MCF 10A (cell line): ENCODE measurements at places on chromosomes 2 and 18.

DNA sequence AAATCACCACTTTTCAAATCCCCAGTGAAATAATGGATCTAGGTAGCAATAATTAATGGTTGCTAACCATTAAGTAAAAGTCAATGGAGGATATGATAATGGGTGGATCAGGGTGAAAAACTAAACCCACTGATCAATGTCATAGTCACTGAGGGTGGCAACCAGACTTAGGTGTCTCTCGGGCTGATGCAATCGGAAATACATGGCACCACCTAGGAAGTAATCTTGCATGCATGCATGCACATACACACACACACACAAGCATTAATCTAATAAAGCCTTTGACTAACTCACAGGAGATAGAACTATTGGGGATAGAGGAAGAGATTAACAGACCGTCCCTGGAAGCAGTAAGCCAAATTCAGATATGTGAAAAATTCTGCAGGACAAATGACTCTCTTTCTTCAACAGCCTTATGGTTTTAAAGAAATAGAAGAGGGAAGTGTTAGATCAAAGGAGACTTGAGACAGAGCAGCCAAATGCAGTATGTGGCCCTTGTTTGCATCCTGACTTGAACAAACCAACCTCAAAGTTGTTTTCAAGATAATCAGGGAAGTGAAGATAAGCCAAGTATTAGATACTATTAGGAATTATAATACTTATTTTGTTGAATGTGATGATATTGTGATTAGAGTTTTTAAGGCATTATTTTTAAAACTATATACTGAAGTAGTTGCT, 186.0 kb upstream of the RMP24 start:
- DNase-seq: no peak

DNA sequence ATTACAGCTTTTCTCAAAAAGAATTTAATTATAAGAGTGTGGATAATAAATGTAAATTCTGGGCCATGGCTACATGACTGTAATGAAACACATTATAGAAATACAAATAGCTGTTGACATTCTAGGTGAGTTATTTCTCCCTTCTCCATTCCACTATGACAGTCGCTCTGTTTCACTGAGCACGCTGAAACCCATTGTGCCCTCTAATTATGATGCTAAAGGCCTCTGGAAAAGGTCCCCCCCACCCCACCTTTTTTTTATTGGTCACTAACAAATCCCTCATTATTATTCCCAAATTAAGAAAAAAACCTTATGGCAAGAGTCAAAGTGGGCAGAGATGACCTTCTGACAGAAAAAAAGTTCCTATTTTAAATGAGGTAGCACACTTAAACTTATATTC, 285.0 kb upstream of the SIX3 start:
- DNase-seq: no peak

DNA sequence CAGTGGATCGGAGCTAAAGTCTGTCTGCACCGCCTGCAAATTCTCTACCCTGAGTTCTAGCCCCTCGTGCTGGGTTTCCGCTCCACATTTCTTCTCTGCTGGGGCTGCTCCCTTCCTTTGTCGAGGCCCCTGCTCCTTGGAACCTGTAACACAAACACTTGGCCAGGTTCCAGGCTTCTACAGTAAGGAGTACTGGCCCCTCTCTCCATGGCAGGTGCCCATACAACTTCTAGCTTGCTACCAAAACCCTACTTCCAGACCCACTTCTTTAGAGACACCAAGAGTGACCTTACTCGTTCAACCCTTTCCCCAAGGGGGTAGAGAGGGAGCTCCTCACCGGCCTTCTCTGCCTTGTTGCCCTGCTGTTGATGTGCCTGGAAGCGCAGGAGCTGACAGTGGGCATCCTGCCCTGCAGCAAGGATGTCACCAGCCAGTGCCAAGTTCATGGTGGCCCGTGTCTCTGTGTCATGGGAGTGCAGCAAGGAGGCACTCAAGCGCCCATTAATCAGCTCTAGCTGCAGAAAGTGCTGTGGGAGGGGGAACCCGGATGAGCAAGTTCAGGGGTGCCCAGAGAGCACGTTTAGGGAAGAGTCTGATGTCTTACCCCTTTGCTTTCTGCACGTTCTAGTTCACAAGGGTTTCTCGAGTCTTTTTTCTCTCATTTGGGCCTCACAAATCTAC, 1.1 kb downstream of the PREB start:
- DNase-seq: no peak

DNA sequence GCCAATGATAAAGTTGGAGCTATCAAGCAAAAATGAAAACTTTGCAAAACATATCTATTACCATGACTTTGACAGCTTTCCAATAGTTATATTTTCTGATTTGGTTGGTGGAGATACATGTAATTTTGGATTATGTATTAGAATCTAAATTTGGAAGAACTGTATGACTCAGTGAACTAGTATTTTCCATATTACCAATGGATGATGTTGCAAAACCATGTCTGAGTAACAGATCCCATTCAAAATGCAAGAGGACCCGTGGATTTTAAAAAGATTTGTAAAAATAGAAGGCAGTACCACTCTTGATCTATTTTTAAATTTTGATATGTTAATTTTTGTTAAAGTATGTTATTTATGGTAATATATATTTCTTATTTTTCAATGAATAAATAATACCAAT, 83.0 kb downstream of the TAF4B start:
- peak; percentile 53 for DNase-seq

DNA sequence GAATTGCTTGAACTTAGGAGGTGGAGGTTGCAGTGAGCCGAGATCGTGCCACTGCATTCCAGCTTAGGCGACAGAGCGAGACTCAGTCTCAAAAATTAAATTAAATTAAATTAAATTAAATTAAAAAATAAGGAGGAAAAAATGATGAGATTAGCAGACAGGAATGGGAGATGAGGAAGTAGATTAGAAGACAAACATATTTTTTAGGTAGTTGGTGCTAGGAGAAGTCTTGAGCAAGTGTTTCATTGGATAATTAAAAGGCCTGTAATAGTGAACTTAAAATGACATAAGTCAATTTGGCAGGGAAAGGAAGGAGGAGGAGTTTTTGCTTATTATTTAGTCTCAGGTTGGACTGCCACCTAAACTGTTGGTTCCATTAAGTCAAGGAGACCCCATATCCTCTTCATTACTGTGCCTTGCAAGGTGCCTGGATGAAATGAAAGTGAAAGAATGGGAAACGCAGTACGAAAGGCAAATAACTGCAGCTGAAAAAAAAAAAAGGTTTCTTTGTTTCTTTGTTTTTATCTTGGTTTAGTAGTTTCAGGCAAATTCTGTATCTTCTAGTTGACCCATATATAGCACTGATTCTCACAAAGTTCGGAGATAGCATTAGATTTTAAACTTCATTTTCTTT, 162.0 kb downstream of the SLC8A1 start:
- no peak for DNase-seq

GRCh38 chr2:78407960-78408794, 617.3 kb upstream of the REG3G start:
- DNase-seq: no peak

DNA sequence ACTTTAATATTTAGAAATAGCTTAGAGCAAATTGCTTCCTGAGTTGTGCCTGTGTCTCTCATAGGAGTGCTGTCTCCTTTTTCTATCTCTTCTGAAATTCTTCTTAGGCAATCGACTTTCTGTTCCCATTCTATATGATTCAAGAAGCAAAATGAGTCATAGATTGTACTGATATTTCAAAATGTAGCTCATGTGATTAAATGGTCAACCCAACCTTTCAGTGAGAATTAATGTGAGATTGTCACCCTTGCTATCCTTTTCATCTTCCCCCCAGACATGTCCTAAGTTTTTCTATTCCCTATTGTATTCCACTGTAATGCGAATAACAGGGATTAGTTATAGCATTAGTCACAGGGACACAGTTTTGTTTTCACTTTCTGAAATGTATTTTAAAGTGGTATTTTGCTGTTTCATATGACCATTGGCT, 413.6 kb downstream of the THSD7B start:
- peak; percentile 88 for DNase-seq

- DNase-seq: no peak
Measured at GRCh38 chr18:23350188-23350587, 102.9 kb upstream of the RIOK3 start.

DNA sequence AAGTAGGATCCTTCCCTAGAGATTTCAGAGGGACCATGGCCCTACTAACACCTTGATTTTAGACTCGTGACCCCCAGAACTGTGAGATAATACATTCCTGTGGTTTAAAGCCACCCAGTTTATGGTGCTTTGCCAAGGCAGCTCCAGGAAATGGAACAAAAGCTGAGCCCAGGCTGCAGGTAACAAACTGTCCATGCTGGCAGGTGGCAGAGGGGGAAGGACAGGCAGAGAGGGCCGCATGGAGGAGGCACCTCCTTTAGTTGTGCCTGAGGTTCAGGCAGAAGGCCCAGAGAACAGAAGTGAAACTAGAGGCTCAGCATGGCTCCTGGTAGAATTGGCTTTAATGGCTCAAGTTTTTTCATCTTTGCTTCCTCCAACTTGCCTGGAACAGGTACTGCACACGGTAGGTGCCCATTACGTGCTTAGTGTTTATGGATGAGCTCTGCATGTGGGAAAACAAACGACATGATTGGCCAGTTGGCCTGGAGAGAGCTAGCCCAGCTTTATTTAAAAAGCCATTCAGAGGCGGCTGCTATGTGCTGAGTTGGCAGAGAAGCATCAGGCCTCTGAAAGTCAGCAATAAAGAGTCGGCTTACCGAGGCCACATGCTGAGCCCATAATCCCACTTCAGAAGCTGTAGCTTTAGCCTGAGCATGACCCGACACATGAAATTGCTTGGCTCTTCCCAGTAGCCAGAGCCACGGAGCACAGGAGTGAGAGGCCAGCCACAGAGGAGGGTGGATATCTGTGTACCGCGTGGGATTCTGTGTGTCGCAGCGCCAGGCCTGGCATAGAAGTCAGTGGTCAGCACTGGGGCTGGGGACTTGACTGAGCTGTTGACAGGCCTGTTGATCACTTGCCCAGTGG, 36.5 kb downstream of the HS1BP3 start:
- no peak for DNase-seq

- no peak for DNase-seq
Measured at GRCh38 chr2:201378496-201379397, 21.6 kb upstream of the FLACC1 start.

DNA sequence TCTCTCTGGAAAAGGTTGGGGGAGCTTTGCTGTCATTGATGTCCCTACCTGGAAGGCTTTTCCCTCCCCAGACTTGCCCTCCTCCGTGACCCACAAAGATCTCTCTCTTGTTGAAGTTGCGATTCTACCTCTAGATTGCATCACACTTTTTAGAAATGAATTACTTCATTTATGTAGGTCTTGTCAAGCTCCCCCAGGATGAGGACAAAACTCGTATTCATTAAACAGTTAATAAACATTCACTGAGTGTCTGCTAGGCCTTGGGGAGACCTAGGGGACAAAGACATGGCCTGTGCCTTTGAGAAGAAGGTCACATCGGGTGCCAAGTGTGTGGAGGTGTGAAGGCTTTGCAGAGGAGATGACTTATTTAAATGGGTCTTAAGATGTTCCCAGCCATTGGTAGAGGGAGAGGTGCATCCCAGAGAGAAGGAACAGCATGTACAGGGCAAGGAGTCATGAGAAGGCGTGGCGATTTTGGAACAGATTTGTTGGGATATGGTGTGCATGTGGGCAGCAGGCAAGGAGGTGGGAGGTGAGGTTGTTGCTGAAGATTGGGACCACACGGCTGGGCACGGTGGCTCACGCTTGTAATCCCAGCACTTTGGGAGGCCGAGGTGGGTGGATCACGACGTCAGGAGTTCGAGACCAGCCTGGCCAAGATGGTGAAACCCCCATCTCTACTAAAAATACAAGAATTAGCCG, 9.8 kb upstream of the YWHAQ start:
- peak; percentile 47 for DNase-seq

GRCh38 chr2:176772816-176773215, 439.8 kb upstream of the HNRNPA3 start:
- no peak for DNase-seq

- DNase-seq: no peak
Measured at GRCh38 chr18:12008181-12008767, 27.0 kb downstream of the IMPA2 start.

DNA sequence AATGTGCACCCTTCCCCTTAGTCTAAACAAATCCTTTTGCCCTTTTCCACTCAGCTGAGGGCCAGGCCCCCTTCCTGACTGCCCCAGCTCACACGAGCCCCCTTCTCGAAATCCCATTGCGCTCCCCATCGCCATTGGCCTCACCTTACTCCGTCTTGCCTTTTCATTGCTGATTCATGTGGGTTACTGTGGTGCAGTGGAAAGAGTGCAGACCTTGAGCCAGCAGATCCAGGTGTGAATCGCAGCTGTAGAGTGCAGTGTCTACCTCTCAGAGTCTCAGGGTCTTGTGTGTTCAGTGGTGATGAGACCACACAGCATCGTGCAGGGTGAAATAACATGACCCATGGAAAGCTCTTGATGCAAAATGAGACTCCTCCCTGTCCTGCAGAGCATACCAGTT, 132.4 kb upstream of the APCDD1 start:
- no peak for DNase-seq

GRCh38 chr18:47545613-47546012, 294.2 kb upstream of the SKOR2 start:
- peak; percentile 4 for DNase-seq

DNA sequence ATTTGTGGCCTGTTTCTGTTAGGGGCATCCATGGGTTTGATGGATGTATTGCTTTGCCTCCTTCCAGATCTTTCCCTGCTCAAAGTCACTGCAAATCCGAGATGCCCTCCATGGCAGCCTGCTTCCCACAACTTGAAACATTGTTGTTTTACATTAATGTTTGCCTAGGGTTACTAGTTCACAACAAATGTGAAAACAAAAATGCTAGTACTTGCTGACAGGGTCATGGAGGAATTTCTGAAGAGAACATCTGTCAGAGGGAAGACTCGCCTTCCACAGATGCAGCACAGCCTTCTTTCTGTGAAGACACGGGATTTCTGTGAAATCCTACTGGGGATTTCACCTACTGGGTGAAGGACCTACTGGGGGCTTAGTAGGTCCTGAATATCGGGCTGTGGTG, 260.0 kb upstream of the FN1 start:
- no peak for DNase-seq

GRCh38 chr2:126154256-126154785, 501.6 kb upstream of the GYPC start:
- no peak for DNase-seq

- peak; percentile 52 for DNase-seq
Measured at GRCh38 chr18:46051731-46052461, 20.2 kb downstream of the PSTPIP2 start.

GRCh38 chr2:177295484-177295883, 31.0 kb upstream of the NFE2L2 start:
- DNase-seq: no peak

- DNase-seq: no peak
Measured at GRCh38 chr2:119402106-119402505, 29.5 kb upstream of the TMEM37 start.

DNA sequence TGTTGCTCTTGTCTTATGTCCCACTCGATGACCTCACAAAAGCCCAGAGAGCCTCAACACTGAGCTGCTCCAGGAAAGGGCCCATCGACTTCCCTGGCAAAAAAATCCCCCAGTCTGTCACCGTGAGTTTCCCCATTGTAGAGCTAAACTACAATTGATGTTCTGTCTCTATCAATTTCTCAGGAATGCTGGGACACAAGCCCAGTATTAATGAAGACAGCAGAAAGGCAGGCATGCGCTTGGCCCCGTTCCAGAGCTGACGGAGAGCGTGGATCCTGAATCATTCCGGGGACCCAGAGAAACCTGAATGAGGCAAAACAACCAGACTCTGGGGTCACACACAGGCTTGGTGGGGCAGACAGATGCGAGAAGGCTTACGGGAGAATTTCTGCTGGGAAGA, 146.9 kb downstream of the TTC32 start:
- DNase-seq: peak; percentile 14

GRCh38 chr2:165924946-165925345, 28.6 kb downstream of the TTC21B start:
- no peak for DNase-seq

GRCh38 chr18:76679259-76679658, 143.1 kb upstream of the ZNF236 start:
- DNase-seq: no peak
